Fibroblast of skin of right quadriceps (primary cell): ENCODE measurements at places on chromosomes 4 and X.

- DNase-seq, result no peak
These were observed 27.1 kb downstream of the KCTD8 start for GRCh38 chr4:44421330-44422065.

DNA sequence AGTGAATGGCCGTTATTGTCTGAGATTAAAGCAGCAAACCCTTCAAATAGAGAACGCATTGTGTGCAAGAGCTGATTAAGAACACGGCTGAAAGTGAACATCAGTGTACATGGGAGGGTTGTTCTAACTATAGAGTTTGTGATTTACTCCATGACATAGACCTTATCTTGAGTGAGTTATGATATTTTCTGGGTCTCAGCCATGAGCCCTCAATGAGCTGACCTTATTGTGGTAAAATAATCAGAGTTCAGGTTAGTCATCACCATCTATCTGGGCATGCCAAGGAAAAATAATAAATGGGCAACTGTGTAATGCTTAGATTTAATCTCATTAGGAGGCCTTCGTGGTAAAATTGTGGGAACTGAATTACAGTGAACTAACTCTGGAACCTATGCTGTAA, 33.2 kb upstream of the CLDN24 start:
- peak; percentile 87 for DNase-seq

GRCh38 chrX:16208601-16209000, 41.3 kb downstream of the MAGEB17 start:
- DNase-seq, result no peak

DNA sequence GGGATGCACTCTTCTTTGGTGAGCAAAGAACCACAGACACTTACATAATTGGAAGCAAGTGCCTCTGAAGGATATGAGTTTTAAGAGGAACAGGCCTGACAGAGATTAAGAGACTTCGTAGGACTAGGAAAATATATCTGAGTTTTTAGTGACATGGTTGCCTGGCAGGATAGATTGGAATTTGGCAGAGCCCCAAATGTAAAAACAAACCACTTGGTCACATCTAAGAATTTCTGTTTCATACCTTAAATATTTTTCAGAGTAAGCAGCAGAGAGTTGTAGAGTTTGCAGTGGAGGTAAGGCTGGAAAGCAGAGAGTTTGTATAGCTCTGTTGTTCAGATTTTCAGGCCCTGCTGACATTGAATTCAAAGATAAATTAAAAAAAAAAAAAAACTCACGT, 150.1 kb upstream of the MAGEB2 start:
- peak; percentile 53 for DNase-seq

- no peak for DNase-seq
These were observed 142.1 kb upstream of the USP9X start for GRCh38 chrX:40943093-40943641.

- no peak for DNase-seq
These were observed 497.5 kb downstream of the BCOR start for GRCh38 chrX:39600222-39600621.

DNA sequence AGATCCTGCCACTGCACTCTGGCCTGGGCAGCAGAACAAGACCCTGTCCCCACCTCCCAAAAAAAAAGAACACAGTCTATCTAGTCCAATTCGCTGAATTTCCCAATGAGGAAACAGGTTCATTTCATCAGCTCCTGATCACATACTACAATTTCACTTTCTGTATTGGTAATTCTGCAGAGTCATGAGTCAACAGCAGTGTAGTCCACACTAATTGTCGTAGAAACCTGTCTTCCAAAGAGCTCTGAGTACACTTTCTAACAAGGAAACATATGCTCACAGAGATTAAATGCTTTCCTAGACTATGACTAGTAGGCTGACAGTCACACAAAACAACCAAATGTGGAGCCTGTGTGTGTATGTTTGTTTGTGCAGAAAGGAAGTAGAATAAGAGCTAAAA, 91.9 kb downstream of the GPC4 start:
- DNase-seq, result no peak

DNA sequence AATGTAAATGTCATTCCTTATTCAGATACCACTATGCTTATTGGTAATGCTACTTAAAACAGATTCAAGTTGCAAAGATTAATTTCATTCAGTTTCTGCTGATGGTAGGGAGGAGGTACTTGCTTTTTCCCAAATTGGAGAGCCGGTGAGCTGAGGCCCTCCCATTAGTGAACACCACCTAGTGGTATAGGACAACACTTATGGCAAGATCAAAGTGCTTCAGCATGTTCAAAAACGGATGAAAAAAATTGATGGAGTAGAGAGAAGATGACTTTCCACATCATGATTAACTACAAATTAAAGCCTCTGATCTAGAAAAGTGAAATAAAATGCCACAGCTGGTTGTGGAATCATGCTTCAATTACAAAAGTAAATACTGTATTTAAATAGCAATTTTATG, 112.9 kb downstream of the MBNL3 start:
- no peak for DNase-seq

DNA sequence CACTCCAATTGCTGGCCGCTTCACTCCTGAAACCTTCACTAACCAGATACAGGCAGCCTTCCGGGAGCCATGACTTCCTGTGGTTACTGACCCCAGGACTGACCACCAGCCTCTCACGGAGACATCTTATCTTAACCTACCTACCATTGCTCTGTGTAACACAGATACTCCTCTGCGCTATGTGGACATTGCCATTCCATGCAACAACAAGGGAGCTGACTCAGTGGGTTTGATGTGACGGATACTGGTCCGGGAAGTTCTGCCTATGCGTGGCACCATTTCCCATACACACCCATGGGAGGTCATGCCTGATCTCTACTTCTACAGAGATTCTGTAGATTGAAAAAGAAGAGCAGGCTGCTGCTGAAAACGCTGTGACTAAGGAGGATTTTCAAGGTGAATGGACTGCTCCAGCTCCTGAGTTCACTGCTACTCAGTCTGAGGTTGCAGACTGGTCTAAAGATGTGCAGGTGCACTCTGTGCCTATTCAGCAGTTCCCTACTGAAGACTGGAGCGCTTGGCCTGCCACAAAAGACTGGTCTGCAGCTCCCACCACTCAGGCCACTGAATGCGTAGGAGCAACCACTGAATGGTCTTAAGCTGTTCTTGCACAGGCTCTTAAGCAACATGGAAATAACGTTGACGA, 35.8 kb upstream of the PRDM8 start:
- no peak for DNase-seq

DNA sequence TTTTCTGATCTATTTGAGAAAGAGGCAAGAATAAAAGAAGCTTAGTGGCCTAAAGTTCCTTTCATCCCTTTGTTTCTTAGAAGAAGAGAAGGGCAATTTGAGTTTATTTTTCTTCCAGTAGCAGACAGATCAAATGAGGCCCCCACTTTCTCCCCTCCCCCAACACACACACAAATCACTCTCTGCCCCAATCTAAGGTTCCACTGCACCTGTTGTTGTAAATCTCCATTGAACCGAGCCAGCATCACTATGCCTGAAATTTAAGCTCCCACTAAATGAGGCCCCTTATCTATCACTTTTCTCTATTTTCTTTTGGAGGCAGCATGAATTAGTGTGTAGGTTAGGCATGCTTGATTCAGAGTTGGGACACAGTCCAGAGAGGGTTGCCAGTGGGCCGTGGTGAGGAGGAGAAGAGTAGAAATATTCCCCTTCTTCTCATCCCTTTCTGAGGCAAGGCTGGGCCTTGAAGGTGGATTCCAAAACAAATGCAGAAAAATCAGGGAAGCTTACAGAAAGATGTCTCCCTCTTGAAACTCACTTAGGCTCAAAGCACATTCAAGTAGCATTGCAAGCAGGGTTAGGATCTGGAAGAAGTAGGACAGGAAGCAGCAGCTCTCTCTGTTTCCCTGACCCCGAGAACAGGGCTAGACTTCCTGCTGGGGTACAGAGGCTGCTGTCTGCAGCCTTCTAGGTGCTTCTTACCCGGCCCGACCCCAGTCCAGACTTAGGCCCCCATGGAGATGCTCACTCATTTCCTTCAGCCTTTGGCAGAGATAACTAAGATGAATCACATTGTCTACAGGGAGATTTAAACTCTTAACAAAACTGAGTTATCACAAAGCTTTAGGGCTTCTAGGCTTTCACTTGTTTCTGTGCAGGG, 70.7 kb downstream of the RASL11B start:
- peak; percentile 46 for DNase-seq

DNA sequence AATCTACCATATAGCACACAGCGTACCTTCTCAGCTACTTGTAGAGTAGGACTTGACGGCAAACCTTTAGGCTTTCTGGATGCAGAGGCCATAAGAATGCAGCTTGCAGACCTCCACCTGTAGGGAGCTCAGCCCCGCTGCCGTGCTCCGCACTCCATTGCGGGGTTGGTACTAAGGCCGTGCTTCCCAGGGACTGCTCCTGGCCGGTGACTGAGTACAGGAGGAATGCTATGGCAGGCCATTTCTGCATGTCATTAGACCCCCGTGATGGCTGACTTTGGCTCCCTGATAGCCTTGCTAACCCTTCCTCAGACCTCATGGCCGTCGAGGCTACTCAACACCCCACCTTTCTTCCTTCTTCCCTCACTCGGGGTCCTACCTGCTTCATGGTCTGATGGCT, 26.4 kb downstream of the TIGD2 start:
- DNase-seq, result no peak

- peak; percentile 91 for DNase-seq
These were observed at the start of gene RPL36A for GRCh38 chrX:101390664-101391525. TSS of gene RPL36A (plus strand) at chrX:101391011. CDS start at chrX:101391044, 33 bp downstream.

DNA sequence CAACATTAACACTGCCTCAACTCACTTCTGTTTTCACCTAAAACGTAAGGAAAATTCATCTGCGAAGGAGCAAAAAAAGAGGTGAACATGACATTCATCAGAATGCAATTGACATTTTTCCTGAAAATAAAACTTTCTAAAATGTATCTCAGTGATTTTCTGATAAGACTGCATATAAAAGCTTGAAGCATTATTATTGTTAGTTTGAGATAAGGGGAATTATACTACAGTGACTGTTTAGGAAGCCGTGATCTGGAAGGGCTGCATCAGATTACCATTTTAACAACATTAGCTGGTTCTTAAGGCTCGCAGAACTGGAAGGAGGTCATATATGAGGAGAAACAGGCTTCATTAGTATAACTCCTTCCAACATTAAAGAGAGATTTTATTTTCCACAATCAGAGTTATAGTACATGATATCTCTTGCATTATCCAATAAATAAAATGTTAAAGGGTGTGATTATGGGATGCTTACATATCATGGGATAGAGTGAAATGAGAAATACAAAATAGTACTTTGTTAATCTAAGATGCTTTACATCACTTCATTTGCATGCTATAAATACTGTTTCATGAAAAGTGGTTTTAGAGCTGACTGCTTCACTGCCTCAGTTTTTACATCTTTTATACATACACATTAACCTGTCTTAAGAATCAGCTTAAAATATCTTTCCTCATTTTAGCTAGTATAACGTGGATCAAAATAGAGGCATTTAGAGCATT, 1820.1 kb upstream of the TENM3 start:
- no peak for DNase-seq

DNA sequence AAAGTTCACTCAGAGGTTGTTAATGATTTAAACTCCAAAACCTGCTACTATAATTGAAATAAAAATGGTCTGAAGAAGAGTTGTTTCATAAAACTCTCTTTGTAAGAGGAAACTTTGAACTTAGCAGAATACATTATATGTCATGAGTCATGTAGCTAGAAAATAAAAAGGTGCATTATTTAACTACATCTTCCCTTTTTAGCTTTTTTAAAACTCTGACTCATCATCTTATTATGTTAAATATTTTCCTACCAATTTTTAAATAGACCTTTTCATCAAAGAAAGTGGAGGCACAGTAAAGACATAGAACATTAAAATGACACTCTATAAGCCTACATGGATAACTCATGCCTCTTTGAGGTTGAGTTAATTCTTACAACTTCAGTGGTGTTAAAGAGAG, 1.2 kb upstream of the ZNF827 start:
- DNase-seq, result peak; percentile 70

GRCh38 chrX:70324326-70324725, 34.4 kb downstream of the KIF4A start:
- DNase-seq, result no peak

GRCh38 chr4:99859618-99860017, 34.6 kb downstream of the LAMTOR3 start:
- no peak for DNase-seq

DNA sequence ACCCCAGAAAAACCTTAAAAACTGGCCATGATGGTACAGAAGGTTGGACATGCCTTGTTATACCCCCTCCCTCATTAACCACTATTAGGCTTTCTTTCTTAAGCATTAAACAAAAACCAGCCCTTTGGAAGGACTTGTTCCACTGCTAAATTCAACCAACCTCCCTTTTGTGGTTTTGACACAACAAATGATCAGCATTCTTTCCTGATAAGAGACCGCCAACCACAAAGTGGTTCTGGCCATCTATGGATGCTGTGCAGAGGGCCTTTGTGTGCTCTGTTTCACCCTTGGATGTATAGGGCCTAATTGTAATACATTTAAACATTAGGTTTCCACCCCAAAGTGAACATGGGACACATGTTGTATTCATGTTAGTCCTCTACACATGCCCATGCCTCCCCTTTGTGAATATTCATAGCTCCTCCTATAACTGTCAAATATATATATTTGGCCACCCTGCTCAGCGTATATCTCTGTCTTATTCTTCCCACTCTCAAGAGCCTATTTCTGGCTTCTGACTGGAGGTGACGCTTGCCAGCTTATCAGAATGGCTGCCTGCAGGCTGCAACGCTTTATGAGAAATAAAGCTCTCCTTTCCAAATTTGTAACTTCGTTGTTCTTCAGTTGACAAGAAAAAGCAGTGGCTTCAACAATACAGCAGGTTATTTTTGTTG, 126.6 kb downstream of the NPNT start:
- DNase-seq, result no peak

DNA sequence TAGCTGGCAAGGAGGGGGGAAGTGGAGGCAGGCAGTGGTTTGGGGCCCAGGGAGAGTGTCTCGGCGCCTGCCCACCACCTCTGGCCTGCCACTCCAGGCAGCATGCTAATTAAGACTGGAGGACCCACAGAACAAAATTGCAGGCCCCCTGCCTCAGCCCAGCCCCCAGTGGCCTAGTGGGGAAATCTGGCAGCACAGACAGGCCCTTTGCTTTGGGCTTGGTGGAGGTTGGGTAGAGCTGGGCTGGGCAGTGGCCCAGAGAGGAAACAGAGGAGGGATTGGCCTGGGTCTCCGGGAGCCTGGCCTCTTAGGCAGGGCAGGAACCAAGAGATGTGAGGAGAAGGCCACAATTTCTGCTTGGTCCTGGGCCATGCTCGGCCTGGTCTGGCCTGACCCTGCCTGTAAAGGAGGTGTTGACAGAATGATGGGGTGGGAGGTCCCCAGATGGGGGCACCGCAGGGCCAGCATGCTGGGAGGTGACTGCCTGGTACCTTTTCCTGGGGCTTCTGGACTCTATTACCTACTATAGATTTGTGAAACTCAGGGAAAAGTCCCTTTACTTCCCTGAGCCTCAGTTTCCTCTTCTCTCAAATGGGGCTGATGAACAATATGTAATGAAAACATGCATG, 92.4 kb upstream of the PJA1 start:
- DNase-seq, result no peak

GRCh38 chr4:185713272-185713671, 98.7 kb downstream of the SORBS2 start:
- DNase-seq, result no peak

DNA sequence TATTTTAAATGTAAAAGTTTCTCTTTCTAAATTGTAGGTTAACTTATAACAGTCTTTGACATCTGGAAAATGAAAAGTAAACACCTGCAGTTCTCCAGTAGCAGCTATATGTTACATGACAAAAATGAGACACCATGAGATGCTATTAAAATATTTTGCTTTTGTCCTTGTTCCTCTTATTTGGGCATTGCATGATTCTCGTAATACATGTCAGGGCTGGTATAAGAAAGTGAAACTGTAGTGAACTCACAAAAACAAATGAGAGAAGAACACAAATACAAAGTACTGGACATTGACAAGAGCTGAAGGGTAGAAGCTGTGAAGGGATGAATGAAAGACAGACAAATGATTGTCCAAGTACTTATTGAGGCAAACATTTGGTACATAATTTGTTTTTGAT, 9.0 kb downstream of the GK2 start:
- DNase-seq, result no peak
